ENCODE measurements at places on chromosomes 6 and 20.

DNA sequence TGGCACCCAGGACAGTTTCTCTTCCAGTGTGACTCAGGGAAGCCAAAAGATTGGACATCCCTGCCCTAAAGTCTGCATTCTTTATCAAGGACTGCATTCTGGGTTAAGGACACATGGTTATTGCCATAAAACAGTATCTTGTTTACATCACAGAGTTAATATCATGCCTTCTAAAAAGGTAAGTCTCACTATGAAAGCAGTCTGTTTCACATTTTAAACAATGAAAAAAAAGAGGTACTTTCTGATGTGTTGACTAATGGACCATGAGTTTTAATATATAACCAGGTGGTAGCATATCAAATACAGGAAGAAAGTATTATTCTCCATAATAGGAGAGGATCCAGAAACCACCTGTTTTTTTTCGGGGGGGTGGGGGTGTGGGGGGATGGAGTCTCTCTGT, 93.7 kb downstream of the TIAM2 start:
- no peak for DNase-seq

- DNase-seq = no peak
These were observed 12.2 kb downstream of the TRAF3IP2 start for GRCh38 chr6:111593512-111593816.

- peak; percentile 71 for DNase-seq
These were observed 59.6 kb upstream of the TAGAP start for GRCh38 chr6:159104163-159104925.

DNA sequence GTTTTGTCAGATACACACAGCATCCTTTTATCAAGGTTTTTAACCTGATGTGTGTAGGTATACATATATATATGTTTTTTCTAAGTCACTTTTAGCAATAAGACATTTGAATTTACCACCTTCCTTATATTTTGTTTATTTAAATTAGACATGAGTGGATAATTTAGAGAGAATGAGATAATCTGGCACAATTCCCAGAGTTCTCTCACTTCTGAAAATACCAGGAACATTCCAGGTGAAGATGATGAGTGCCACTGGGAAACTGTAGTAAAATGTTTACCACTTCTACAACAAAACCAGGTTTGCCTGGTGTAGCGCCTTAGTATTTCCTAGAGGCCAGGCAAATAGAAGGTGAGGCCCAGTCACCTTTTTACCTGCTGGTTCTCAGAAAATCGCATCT, 189.5 kb downstream of the TMEM242 start:
- no peak for DNase-seq

- DNase-seq = peak; percentile 58
These were observed 13.4 kb upstream of the FOXC1 start for GRCh38 chr6:1596088-1596852.

DNA sequence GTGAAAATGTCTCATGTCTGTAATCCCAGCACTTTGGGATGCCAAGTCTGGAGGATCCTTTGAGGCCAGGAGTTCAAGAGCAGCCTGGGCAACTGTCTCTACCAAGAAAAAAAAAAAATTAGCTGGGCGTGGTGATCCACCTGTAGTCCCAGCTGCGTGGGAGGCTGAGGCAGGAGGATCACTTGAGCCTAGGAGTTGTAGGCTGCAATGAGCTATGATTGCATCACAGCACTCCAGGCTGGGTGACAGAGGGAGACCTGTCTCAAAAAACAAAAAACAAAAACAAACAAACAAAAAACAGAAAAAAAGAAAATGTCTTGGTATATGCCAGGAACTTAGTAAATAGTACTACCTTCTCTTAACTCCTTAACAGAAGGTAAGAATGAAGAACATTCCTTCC, 31.4 kb upstream of the TMEM14A start:
- DNase-seq = no peak

- no peak for DNase-seq
These were observed 16.4 kb upstream of the KIFC1 start for GRCh38 chr6:33375143-33375671.

DNA sequence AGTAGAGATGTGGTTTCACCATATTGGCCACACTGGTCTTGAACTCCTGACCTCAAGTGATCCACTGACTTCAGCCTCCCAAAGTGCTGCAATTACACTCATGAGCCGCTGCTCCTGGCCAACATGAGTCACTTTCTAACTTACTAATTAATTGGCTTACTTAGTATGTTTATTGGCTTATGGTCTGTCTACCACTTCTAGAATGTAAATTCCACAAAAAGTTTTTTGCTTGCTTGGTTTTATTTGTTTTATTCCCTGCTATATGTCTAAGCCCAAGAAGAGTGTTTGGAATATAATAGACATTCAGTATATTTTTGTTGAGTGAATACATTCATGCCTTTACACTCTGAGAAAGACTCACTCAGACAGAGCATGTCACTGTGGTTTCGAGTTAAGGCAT, 86.0 kb downstream of the SAMD3 start:
- DNase-seq = no peak

DNA sequence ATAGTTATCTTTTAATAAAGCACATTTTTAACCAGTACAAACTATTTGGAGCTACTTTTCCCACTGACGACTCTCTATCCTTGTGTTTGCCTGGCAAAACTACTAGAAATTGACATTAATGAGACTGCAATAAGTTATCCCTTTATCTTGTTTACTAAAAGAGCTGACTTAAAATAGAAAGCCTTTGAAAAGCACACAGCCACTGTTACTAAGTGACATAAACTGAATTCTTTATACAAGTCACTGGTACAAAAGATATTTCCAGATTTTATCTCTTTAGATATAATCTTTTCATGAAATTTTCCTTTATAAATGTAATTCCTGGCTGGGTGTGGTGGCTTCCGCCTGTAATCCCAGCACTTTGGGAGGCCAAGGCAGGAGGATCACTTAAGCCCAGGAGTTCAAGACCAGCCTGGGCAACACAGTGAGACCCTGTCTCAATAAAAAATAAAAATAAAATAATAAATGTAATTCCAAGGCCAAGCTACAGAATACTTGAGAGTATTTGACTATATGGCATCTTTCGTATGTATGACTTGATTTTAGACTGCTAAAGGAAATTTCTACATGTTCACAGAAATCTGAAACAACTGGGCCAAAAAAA, 9.5 kb downstream of the MBOAT1 start:
- DNase-seq = no peak

GRCh38 chr6:156791320-156791850, 14.2 kb downstream of the ARID1B start:
- peak; percentile 11 for DNase-seq

DNA sequence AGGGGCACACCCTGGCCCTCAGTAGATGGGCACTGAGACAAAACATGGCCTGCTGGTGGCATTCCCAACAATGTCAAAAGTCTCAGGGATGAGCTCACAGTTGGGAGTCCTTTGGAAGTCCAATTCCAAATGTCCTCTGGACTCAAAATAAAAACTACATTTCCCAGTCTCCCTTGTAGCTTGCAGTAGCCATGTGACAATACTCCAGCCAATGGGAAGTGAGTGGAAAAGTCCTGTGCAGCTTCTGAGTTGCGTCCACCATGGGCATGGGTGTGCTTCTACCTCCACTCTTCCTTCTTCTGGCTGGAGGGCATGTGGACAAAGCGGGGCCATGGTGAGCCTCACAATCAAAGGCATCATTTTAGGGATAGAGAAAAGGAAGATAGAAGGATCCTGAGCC, 5.8 kb upstream of the ADAM33 start:
- no peak for DNase-seq

DNA sequence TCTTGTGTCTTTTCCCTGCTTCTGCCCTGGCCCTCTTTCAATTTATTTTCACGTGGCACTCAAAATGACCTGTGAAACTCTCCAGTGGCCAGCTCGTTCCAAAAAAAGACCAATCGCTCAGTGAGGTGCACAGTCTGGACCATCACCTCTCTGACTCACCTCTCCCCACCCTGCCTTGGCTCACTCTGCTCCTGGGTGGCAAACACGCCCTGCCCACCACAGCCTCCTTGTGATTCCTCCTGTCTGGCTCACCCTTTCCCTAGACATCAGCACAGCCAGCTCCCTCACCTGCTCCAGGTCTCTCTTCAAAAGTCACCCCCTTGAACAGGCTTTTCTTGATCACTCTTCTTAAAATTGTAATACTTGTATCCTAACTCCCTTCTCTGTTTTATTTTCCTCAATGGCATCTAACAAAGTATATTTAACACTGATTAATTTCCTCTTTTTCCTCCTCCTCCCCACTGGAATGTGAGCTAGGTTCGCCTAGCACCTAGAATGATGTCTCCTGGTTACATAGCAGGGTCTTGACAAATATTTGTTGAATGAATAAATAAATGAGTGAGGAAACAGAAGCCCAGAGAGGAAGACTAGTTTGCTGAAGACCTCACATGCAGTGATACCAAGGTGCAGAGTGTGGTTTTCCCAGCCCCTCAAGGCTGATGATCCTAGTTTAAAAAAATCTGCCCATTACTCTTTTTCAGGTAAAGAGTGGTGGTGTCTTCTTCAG, 109.0 kb downstream of the GJA10 start:
- DNase-seq = no peak

DNA sequence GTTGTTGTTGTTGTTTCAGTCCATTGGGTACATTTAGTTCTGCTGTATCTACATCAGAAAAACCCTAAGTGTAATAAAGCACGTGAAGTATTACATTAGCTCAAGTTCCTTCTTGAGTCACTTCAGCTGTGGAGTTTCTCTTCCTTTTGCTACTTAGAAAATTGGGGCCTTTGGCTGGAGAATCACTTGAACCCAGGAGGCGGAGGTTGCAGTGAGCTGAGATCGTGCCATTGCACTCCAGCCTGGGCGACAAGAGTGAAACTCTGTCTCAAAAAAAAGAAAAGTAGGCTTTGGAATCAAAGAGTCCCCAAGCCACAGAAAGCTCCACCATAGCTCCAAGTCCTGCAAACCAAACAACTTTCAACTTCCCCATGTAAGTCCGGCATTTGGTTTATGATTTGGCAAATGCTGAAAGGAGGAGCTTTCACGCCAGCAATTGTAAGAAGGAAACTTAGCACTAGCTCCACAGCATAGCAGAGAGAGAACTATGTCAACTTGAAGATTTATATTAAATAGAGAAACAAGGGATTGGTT, 56.5 kb upstream of the RNF144B start:
- no peak for DNase-seq

- no peak for DNase-seq
These were observed 1.6 kb downstream of the REM1 start for GRCh38 chr20:31476643-31477215.

DNA sequence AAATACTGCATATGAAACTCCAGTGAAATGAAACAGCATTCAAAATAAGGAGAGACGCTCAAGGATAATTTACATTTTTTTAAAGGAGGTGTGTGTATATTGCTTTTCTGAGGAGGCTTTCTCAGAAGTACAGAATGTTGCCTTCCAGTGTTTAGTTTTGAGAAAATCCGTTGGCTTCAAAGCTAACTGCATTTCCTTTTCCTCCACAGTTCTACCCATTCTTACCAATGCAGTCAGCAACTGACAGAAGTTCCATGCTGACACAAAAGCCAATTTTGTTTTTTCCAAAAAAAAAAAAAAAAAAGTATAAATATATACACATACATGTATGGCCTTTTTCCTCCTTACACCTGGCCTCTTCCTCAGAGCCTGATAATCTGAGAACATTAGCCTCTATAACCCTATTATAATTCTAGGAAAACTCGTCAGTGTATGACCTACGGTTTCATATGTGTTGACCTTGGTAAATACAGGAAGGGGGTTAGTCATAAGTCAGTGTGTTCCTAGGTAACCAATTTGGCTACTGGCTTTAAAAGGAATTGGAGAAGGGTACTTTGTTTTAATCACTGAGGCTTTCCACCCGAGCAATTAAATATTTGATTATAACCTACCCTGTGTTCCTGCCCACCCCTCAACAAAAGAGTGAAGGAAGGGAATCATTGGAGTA, 24.2 kb downstream of the MGME1 start:
- DNase-seq = no peak

DNA sequence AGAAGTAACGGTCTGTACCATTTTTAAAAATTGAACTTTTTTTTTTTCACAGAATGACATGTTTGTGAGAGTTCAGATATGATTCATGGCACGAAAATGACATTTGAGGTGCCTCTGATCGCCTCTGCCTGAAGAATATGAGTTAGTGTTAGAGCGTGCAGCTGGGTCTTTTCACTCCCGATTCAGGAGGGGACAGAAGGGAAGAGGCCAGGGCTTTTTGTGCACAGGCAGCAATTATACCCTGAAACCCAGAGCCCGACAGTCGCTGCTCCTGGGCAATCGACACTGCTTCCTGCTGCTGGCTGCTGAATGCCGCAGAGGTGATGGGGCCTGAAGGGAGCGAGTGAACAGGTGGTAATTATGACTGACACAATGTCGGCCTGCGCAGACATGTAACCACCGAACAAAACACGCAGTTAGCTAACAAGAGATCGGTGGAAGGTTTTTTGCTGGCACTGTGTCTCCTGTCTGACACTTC, 652.0 kb upstream of the NOX3 start:
- no peak for DNase-seq

- DNase-seq = no peak
These were observed 232.5 kb downstream of the RFPL4B start for GRCh38 chr6:112579601-112580000.

DNA sequence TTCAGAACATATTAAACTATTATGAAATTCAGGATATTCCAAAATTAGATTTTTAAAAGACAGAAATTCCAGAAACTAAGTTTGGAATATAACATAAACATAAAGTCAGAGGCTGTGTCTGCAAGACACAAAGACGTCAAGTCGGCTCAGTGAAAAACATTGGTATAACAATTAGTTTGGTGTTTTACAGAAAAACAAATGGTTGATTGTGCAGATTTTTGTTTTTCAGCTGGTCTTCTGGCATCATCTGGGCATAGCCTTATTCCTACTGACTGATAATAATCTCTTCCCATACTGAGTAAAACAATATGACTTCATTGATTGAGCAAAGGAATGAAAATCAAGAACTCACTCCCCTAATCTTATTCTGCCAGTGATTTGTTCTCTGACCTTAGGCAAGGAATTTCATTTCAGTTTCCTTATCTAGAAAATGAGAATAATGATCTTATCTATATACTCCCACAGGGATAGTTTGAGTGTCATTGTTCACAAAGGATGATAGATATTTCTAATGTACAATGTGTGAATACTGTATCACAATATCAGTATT, 84.3 kb downstream of the FRK start:
- DNase-seq = no peak

DNA sequence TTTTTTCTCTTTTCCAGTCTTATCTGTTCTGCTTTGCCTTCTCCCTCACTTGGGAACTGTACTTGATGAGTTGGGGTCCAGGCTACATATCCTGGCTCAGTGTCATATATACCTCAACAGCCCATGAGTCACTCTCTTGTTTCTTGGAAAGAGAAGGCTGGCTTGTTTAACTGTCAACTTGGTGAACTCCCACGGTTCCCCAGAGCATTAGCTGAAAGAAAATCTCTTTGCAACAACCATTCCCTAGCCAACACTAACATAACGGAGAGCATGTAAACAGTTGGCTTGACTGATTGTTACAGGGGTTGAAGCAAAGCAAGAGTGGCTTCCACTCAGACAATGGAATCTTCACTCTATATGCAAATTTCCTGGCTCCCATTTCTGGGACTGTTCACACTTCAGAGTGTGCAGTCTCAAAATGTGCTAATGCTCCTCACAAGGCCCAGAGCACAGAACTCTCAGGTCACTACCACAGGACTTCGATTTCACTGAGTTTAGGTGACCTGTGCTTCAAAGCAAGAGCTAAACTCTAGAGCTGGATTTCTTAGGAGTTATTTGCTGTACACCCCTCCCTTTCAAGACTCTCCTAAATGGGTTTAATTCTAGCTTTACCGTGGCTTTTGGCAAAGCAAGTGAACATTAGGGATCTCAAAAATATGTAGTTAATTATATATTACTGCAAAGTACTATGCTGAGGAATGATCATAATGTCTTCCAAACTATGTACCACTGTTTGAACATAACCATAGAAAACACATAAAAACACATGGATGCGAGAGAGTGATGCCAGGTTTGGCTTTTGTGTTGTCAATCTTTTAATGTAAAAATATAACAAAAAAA, 609.8 kb downstream of the RFPL4B start:
- no peak for DNase-seq
